ENCODE measurements at places on chromosomes 6 and 20.
A peak's percentile ranks its signal among the peaks of the same experiment; 100 is the strongest.

- H3K4me1 ChIP-seq = no peaks in the 10 kb centered on the region
- H3K36me3 ChIP-seq = no peaks in the 10 kb centered on the region
- no peak for DNase-seq
- no peaks in the 10 kb centered on the region for H3K27me3 ChIP-seq
Measured at GRCh38 chr6:11912420-11912819, 99.7 kb upstream of the HIVEP1 start.

DNA sequence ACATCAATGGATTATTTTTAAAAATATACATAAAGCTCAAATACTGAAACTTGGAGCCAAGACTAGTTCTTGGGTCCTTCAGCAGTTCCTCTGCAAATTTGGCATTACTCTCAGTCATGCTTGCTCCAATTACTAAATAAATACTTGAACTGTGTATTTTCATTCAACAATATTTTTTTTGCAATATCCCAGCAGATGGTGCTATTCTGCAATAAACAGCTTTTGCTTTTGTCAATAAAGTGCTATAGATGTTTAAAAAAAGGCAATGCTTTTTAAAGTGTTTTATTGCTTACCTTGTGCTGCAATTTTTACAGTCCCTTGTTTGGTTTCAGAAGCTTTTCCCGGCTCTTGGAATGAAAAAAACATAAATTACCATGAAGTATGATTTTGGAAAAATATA lies 243.4 kb downstream of the TRDN start:
- no peaks in the 10 kb centered on the region for H3K36me3 ChIP-seq
- no peak for DNase-seq
- no peaks in the 10 kb centered on the region for H3K4me1 ChIP-seq
- no peak overlapping the region for H3K27ac ChIP-seq
- no peaks in the 10 kb centered on the region for H3K27me3 ChIP-seq
- no peak overlapping the region for H3K4me3 ChIP-seq

- H3K36me3 ChIP-seq = no peaks in the 10 kb centered on the region
- no peaks in the 10 kb centered on the region for H3K27me3 ChIP-seq
- no peak overlapping the region for H3K4me3 ChIP-seq
- H3K27ac ChIP-seq = no peak overlapping the region
- no peak for DNase-seq
Measured at GRCh38 chr6:143191361-143191760, 130.7 kb downstream of the AIG1 start.

- no peaks in the 10 kb centered on the region for H3K27me3 ChIP-seq
- H3K36me3 ChIP-seq = peaks cover 5% of the 10 kb centered on the region
- no peak for DNase-seq
- H3K4me1 ChIP-seq = peaks cover 45% of the 10 kb centered on the region
- peak overlapping the region; percentile 90 for H3K4me3 ChIP-seq
Measured at GRCh38 chr6:34657307-34657978, 39.1 kb downstream of the ILRUN start.

GRCh38 chr20:11700831-11701230 lies 216.9 kb upstream of the BTBD3 start:
- H3K4me3 ChIP-seq = no peak overlapping the region
- no peak overlapping the region for H3K27ac ChIP-seq
- no peaks in the 10 kb centered on the region for H3K4me1 ChIP-seq
- H3K27me3 ChIP-seq = no peaks in the 10 kb centered on the region
